ENCODE measurements at places on chromosomes 4 and X.

DNA sequence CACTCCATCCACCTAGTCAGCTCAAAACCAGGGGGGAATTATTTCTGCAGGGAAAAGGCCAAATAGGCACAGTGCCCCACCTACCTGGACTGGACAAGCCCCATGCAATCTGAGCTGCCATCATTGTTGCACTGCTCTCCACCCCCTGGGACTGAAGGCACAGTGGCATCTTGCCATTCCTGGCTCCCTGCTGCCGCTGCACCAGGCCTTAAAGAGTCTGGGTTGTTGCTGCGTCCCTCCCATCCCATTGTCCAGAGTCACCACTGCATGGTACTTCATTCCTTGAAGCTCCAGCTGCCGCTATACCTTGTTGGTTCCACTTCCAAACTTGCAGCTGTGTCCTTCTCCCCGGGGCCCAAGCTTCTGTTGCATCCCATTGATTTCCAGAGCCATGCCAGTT, 629.7 kb downstream of the STIM2 start:
- DNase-seq: no peak

DNA sequence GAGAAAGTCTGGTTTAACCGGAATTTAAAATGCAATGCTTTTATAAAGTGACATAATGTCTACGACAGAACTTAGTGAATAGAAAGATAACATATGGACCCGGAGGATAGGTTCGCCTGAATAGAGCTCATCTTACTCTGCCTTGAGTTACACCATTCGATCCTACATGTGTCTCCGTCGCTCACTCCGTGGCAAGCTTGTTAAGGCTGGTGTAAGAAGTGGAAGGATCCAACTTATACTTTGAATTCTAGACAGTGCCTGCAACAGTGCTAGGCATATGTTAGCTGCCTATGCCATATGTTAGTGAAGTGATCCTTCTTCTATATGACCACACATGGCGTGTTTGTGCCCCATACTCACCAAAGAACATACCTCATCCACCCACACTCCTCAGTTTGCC, 50.9 kb downstream of the SEL1L3 start:
- no peak for DNase-seq

GRCh38 chrX:129808158-129808828, 28.5 kb downstream of the SASH3 start:
- DNase-seq: no peak

- DNase-seq: no peak
These were observed 113.9 kb upstream of the ANXA3 start for GRCh38 chr4:78437608-78438088.
